ENCODE measurements at places on chromosomes 1 and 21.

GRCh38 chr1:64122588-64122987 lies 80.8 kb upstream of the UBE2U start:
- no peak for DNase-seq

- no peak for DNase-seq
Observed at GRCh38 chr1:1197551-1198422, 8.6 kb downstream of the TNFRSF18 start.

GRCh38 chr1:168321945-168322344 lies 41.3 kb downstream of the TBX19 start:
- DNase-seq: no peak

GRCh38 chr1:179807691-179808485 lies 64.8 kb downstream of the FAM163A start:
- no peak for DNase-seq

GRCh38 chr1:233045588-233045987 lies 95.2 kb downstream of the NTPCR start:
- no peak for DNase-seq

DNA sequence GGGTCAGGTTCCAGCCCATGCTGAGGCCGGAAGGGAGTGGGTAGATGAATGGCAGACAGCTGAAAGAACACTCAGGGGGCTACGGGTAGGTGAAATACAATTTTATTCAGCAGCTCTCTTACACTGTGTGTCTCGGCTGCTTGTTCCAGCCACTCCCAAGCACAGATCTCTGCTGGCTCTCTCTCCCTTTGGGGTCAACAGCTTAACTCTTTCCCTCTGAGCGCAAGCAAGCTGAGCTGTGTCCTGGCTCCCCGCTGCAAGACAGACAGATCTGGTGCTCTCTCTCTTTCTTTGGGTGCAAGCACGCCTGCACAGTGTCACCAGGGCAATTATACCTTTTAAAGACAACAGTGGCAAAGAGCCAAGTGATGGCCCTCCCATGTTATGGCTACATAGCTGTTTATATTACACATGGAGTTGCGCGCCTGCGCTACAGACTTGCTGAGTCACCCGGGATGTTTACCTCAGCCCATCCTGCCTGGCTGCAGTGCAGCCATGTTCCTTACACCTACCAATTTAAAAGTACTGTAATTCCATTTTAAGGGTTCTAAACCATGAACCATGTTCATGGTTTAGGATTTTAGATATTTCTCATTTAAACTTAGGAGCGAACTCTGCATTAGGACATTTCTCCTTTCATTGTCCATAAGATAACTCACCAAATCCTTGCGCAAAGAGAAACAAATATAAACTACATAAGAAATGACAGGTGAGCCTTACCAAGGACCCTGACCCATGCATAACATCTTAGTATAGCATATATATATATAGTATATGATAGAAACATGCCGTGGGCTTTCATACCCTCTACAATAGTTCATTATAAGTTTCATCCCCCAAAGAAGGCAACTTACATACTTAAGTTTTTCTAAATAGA lies 396.5 kb downstream of the SMYD3 start:
- DNase-seq: no peak

GRCh38 chr1:18549906-18550305 lies 69.2 kb downstream of the KLHDC7A start:
- peak; percentile 69 for DNase-seq

GRCh38 chr1:21910558-21911204 lies 26.4 kb downstream of the HSPG2 start:
- no peak for DNase-seq

- DNase-seq: no peak
Observed at GRCh38 chr1:162929177-162929576, 68.2 kb upstream of the CCDC190 start.

DNA sequence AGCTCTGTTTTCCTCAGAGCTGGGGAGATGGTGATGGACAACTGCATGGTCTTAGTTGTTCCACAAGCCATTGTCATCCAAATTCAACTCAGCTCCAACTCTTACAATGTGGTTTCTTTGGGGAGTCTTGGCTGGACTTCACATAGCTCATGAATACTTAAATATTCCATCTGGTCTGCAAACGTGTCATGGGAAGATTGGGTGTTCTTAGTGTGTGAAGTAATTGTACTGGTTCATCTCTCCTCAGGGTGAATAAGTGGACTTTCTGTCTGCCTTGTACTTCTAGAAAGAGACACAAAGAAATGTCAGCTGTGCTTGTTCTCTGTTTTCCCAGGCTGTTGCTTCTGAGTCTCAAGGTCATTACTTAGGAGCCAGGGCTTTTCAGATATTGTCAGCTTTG lies 106.6 kb downstream of the VPS13D start:
- DNase-seq: no peak

DNA sequence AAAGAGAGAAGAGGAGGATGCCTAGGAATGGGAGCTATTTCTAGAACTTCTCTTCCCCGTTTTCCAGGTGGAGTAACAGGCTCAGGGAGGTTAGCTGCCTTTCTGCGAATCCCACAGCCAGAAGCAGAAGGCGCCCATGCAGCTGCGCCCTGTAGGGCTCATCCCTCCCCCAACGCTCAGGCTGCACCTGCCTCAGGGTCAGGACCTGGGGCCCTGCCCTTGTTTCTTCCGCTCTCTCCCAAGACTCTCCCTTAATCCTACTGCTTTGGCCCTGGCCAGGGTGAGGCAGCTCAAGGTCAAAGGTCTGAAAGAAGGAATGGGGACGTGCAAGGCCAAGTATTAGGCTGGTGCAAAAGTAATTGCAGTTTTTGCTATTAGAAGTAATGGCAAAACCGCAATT lies 30.5 kb upstream of the PADI2 start:
- DNase-seq: no peak

GRCh38 chr21:41567901-41568510 lies 60.0 kb upstream of the TMPRSS2 start:
- no peak for DNase-seq

DNA sequence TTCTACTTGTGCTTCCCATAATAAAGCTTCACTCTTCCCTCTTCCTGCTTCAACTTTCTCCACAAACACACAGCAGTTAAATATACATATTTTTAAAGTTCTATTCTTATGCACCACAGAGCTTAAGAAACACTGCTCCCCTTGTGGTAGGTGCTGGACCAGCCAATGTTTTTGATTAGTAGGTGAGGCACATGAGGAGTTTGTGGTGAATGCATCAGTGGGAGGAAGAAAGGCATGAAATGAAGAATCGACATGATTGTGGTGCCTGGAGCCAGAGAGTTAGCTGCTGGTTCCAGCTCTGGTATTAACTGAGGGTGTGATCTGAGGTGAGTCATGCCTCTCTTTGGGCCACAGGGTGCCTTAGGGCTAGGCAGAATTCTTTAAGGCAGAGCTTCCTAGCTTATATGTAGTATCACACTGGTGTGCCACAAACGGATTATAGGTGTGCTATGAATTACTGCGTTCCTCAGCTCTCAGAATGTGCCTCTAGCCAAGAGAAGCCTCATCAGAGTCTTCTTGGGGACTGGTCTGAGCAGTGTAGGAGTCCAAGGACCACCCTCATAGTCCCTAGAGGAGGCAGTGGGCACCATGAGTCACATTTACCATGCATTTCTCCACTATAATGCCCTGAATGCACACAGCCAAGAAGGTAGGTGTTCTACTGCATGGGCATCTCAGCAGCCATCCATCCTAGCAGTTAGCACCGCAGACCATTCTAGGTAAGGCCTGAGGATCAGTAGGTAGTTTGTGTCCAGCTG lies 97.4 kb upstream of the SGIP1 start:
- no peak for DNase-seq

DNA sequence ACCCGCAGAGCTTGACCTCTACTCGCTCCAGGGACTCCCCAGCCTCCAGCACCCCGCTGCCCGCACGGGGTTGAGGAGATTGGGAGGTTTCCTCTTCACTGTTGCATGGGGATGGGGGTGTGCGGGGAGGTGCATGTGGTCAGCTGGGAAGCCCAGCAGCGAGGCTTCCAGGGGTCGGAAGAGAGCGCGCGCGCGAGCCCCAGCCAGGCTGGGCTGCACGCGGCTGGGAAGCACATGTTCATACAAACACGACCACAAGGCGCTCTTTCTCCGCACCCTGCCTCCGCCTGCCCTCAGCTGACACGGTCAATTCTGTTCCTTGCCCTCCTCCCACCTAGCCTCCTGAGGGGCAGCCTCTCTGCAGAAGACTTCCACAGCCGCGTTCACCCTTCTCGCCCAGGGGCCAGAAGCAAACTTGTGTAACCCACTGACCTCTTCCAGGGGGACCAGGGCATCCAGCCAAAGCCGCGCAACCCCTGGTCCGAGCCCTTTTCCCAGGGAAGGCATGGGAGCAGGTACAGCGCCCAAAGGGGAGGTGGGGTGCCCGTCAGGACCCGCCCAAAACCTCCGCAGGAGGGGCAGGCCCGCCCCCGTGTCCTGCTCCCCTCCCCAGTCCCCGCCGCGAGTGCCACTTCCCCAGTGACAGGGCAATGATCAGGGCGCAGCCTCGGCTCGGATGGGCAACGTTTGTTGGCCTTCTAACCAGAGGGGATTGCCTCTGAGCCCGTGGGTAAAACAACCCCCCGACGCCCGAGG lies 1.3 kb downstream of the COL24A1 start:
- DNase-seq: peak; percentile 2

GRCh38 chr1:98468111-98468717 lies 193.3 kb upstream of the SNX7 start:
- DNase-seq: no peak

DNA sequence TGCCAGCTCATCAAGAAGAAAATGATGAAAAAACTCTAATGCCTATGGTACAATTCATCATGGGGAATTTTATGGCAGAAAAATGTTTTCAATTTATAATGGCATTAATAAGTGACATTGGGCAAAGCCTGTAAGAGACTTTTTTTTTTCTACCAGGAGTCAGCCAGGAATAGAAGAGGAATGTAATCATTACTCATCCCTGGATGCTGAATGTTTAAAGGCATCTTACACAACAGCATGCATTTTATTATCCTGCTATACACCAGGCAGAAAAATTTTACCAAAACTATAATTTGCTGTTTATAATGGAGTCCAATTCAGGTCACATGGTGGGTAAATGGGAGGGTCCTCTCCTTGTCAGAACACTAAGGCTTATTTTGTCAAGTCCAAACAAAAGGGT lies 189.9 kb upstream of the BEND5 start:
- DNase-seq: no peak

DNA sequence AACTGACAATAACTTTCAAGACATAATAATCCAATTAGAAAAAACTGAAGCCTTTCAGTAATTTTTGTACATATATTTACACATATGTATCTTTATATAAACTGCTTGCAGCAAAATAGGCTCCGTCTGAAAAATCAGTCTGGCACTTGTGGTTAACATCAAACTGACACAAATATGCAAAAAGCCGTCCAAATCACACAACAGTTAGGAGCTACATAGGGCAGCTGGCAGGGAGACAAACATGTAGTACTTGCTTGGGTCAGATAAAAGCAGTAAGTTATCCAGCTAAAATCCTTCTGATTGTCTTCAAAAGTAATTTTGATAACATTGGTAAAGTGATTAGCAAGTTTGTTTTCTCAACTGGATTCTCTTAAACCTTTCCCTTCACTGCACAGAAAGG lies 14.7 kb upstream of the GUCA2A start:
- DNase-seq: no peak

GRCh38 chr1:225813214-225813964 lies 3.5 kb downstream of the EPHX1 start:
- no peak for DNase-seq

DNA sequence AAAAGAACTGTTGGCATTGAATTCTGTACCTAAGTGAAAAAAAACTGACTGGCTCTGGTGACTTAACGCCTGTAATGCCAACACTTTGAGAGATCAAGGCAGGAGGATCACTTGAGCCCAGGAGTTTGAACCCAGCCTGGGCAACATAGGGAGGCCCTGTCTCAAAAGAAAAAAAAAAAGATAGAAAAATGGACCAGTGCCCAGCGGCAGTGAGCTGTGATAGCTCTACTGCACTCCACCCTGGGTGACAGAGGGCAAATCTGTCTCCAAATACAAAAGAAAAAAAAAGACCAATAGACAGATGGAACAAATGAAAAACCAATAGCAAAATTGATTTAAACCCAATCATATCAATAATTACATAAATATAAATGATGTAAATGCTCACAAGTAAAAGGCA lies 674 bp upstream of the AKR7A3 start:
- DNase-seq: no peak

GRCh38 chr1:204782118-204782700 lies 88.5 kb upstream of the NFASC start:
- DNase-seq: no peak

GRCh38 chr1:26288311-26288941 lies 8.5 kb downstream of the SH3BGRL3 start:
- DNase-seq: peak; percentile 39

GRCh38 chr1:197841883-197842553 lies 60.4 kb upstream of the C1orf53 start:
- no peak for DNase-seq

DNA sequence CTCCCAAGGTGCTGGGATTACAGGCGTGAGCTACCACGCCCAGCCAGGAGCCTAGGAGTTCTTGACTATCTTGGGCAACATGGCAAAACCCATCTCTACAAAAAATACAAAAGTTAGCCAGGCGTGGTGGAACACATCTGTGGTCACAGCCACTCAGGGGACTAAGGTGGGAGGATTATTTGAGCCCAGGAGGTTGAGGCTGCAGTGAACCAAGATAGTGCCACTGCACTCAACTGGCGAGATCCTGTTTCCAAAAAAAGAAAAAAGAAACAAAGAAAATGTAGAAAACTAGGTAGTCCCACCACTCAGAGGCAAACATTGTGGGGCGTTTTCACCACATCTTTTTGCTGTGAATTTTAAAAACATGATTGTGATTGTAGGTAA lies 141.3 kb downstream of the ZZZ3 start:
- no peak for DNase-seq

- DNase-seq: no peak
Observed at GRCh38 chr21:31405604-31406003, 61.5 kb upstream of the TIAM1 start.

GRCh38 chr21:36587388-36587787 lies 107.5 kb upstream of the CLDN14 start:
- no peak for DNase-seq

DNA sequence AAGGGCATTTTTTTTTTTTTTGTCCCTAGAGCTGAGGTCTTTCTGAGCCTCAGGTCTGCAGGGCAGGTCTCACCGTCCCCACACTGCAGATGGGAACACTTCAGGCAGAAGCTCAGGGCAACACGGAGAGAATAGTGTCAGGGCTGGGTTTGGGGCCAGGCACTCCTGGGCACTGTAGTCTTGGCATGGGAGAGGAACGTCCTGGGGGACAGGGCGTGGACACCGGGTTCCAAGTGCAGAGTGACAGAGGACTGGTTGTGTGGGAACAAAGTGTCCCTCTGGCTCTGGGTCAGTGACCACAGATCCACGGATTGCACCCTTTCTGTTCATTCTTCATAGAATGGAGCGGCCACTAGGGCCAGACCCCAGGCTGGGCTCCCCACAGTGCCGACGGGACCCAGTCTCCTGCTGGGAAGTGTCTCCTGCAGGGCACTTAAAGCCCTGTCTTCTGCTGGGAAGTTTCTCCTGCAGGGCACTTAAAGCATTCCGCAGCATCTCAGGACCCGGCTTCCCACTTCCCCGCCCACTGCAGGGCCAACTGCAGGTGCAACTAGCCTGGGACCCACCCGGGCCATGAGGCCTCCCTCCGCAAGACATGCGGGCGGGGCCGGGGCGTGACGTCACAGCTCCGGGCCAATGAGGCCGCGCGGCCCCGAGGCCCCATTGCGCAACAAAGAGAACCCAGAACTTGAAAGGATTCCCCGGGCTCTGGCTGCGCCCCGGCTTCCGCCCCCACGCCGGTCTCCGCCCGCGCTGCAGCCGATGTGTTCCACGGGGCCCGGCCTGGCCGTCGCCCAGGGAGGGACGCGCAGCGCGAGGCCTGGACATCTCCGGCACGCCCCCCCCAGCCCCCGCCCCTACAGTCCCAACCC lies 1.2 kb downstream of the GPR153 start:
- DNase-seq: peak; percentile 24

GRCh38 chr1:87170931-87171598 lies 157.6 kb upstream of the LMO4 start:
- DNase-seq: no peak
